ENCODE measurements at places on chromosomes 1 and 21.

- no peak for DNase-seq
These were observed 107.9 kb downstream of the SLC45A1 start for GRCh38 chr1:8425781-8426161.

DNA sequence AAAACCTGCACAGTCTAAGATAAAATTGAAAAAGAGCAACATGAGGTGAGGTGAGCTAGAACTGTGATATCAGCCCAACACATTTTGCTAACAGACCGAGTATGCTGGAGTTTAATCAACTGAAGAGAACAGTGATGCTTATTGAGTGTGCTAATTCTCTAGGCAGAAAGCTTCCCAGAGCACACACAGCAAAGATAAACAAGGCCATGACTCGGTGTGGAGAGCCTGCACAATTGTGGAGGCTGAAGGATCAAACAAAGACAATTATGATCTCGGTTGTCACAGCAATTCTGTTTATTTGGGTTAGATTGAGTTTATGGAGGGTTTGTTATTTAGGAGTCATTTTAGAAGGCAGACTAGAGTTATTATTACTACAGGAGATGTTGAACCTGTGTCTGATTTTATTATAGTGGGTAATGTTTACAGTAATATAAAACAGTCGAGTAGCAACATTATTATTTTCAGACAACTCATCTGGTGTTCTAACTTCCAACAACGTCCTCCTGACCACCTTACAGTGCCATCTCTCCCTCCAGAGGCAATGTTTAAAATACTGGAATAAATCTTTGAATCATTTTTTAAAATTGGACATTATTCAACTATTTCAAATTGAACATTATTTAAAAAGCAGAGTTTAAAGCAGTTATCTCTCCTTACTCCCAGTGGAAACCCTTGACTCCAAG, 40.2 kb downstream of the DPT start:
- DNase-seq = no peak

DNA sequence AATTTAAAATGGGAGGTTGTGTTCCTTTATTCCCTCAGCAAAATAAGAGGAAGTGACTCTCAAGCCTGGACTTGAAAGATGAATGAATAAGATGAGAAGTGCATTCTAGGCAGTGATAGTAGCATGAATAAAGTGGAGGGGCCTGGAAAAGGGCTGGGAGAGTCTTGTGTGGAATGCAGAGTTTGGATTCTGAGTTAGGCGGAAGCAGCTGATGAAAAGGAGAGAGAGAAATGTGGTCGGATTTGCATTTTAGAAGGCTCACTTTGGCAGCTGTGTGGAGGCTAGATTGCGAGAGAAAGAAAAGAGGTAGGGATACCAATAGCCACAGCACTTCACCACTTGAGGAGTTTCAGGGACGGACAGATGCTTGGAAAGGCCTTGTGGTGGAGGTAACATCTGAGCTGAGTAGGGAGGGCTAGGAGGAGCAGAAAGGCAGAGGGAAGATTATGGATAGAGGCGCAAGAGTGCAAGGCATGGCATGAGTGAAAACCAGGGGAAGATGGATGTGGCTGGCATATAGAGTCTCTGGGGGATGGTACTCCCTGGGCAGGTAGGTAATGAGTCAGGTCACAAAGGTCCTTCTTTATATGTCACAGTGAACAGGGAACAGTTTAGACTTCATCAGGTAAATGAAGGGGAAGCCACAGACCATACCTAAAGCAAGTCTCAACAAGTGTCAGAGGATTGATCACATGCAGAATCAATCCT, 59.6 kb downstream of the ST3GAL3 start:
- DNase-seq = no peak

- no peak for DNase-seq
These were observed 32.0 kb downstream of the PGBD5 start for GRCh38 chr1:230394134-230394533.

DNA sequence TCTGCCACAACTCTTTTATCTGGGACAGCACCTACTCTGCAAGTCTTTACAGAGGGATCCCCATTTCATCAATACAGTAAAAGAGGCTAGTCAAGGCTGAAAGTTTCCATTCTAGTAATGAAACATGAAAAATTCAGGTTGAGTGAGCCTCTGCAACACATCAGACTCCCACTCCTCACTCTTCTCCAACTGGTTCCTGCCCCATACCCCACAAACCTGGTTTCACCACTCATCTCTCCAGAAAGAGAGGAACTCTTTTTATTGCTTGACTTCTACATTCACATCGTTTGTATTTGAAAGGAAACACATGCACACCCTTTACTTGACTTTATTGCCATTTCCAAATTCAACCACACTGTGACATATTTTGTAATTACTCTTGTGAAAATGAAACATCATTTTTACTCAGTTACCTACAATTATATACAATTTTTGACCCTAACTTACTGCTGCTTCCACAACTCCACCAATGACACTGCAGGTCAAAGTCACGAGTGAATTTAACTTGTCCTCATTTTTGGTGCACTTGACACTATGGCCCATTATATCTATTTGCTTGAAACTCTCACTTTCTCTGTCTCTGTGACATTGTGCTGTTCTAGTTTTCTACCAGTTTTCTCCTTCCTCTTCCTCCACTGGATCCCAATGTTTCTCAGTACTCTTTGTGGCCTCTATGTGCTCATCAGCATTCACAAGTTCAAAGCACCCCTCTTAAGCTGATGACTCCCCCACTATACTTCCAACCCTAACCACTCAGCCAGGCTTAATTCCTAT, 8.0 kb downstream of the STX6 start:
- no peak for DNase-seq

GRCh38 chr21:36065497-36066036, 4.3 kb upstream of the CBR1 start:
- no peak for DNase-seq
